ENCODE measurements at places on chromosomes 5 and 9.

DNA sequence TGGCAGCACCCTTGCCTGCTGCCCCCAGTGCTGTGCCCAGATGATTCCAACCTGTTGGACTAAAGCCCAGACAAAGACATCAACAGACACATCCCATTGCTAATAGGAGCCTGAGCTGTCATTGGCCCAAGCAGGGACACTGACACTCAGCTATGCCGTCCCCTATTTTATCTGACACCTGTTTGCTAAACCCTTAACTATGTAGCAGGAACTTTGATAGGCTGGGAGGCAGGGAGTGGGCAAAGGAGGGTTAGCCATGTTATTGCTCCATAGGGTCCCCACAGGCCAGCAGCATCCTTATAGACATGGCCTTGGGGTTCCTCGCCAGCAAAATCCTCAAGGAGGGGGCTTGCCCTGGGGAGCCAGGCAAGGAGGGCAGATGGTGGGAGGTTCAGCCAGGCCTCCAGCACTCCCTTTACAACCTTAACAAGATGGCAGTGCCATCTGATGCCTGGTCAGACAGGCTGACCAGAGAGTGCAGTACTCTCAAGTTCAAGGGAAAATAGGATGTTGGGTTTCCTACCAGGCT, 50.4 kb upstream of the CDKN2AIPNL start:
- no peak for DNase-seq

GRCh38 chr5:112077180-112077579, 320.2 kb upstream of the NREP start:
- DNase-seq = no peak

DNA sequence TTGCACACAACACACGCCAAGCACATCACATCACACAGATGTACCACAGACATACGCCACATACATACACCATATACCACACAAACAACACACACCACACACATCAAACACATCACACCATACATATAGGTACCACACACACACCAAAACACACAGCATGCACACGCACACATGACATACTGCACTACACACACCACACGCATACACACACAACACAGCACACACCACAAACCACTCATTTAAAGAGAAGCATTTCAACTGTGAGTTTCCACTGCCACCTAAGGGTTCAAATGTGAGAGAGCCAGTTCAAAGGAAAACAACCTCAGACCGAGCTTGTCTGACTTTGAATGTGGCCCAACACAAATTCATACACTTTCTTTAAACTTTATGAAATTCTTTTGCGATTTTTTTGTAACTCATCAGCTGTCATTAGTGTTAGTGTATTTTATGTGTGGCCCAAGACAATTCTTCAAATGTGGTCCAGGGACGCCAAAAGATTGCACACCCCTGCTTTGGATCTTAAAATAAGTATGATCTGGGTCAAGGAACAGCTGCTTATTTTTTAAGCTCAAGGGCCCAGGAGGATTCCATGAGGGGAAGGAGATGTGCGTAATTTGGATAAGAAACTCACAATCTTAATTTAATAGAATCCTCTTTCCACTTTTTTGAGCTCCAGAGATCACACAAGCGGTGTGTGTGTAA, 494.6 kb downstream of the GADD45G start:
- no peak for DNase-seq

- DNase-seq = no peak
Observed at GRCh38 chr5:129687941-129688340, 60.0 kb upstream of the MINAR2 start.

DNA sequence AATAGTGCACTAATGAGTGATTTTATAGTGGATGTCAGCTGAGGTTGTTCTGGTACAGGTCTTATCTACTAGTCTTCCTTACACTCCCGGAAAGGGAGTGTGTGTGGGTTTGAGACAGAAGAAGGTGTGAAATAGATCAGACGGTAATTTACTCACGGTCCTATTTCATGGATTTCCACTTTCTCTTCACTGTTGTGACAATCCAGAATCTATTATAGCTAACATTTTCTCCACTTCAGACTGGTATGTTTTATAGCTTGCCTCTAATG, 7.0 kb upstream of the C9 start:
- DNase-seq = no peak

DNA sequence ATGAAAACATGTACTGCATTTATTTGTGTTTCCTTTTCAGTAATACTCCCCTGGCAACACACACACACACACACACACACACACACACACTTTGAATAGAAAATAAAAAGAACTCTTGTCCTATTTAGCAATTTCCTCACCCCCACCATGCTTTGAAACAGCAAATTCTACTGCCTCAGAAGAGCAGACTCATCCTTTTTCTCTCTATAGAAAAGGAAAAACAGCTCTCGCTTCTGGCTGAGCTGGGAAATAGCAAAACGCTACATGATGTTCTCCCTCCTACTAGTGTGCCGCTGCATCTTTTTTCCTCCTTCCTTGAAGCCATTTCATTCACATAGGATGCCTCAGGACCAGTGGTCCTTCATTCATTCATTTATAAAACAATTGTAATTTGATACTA, 453.6 kb downstream of the CSNK1G3 start:
- no peak for DNase-seq
